OCI-M1 (cell line): ENCODE measurements at places on chromosomes 16 and 17.
A peak's percentile ranks its signal among the peaks of the same experiment; 100 is the strongest.

DNA sequence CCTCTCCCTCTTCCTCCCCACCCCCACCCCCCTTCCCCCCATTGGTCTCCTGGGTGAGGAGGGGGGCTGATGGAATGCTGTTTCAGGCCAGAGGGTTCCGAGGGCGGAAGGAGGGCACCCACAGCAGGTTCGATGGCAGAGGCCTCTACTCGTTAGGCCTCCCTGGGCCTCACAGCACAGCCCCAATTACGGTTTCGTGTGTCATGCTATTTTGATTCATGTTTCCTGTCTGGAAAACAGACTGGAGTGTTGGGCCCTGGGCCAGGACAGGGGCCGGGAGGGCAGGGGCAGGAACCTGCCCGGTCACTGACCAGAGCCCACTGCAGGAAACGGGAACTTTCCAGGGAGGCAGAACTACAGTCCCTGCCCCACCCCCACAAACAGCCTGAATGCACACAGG, 138.2 kb downstream of the C16orf95 start:
- DNase-seq, result no peak

- DNase-seq, result no peak
Observed at GRCh38 chr16:4176906-4177417, 60.7 kb upstream of the ADCY9 start.

GRCh38 chr17:82239926-82240505, 11.2 kb downstream of the SLC16A3 start:
- DNase-seq, result no peak

DNA sequence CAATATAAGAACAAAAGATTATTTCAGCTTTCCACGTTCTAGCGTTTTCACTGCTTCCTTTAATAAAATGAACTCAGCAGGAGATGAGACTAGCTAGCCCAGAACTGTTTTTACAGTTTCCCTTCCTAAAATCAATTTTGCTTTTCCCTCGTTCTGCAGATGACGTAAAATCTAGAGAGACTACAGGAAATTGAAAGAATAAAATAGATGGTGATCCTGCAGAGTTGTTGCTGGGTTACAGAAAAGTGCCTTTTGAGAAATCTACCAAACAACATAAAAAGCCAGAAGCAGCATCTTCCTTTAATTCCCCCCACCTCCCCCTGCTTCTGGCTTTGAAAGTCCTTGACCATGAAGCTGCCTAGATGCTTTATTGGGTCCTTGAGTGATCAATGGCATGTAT, 96.8 kb upstream of the CLEC3A start:
- DNase-seq, result no peak

DNA sequence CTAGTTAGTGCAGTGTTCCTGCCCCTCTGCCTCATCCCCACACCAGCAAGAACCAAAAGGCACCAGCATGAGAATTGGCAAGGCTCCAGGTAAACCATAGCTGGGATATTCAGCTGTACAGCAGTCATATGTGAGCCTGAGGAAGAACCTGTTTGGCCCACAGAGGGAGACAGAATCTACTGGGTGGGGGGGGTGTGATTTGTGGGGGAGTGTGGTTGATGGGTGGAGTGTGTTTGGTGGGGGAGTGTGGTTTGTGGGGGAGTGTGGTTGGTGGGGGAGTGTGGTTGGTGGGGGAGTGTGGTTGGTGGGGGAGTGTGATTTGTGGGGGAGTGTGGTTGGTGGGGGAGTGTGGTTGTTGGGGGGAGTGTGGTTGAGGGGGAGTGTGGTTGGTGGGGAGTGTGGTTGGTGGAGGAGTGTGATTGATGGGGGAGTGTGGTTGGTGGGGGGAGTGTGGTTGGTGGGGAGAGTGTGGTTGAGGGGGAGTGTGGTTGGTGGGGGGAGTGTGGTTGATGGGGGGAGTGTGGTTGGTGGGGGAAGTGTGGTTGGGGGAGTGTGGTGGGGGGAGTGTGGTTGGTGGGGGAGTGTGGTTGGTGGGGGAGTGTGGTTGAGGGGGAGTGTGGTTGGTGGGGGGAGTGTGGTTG, 19.5 kb downstream of the MINK1 start:
- peak; percentile 30 for DNase-seq
